Naive thymus-derived CD8-positive, alpha-beta T cell (primary cell): ENCODE measurements at places on chromosomes 7 and 10.

- no peak for DNase-seq
Observed at GRCh38 chr10:70319183-70319582, 35.4 kb upstream of the NPFFR1 start.

GRCh38 chr10:5071411-5072198, 22.6 kb upstream of the AKR1C3 start:
- DNase-seq: no peak

GRCh38 chr10:34908481-34908880, 93.4 kb upstream of the PARD3 start:
- no peak for DNase-seq

- no peak for DNase-seq
Observed at GRCh38 chr7:805261-805660, 27.0 kb upstream of the SUN1 start.

DNA sequence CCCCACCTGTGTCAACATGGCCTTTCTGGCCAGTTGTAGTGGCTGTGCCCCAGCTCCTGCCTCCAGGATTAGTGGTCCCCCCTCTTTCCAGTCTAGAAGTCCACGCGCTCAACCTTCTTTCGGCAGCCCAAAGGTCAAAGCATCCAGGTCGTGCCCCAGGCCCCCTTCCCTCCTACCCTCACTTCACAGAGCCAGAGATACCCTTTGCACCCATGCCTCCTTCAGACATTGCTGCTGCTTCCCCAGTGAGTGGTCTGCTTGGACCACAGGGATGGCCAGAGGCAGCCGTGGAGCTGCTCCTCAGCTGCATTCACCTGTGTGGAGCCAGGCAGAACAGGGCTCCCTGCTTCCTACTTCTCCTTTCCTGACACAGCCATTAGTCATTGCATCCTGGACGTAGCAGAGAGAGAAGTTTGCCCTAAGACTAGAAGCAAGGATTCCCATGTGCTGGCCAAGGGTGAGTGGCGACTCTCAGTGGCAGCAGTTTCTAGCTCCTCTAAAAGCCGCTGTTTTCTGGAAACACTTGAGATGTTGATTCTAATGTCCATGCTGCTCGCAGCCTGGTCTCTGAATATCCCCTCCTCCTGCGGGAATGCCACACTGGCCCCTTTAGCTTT, 243.1 kb upstream of the SHH start:
- no peak for DNase-seq

- no peak for DNase-seq
Observed at GRCh38 chr7:22356701-22357310, at the start of gene RAPGEF5. RAPGEF5 (minus strand) TSS chr7:22357154; CDS start chr7:22357060, 94 bp downstream.

- no peak for DNase-seq
Observed at GRCh38 chr10:67776371-67776770, 61.6 kb downstream of the DNAJC12 start.
